Right atrium auricular region (tissue), 2 donors: ENCODE measurements at places on chromosomes 5 and 9. TPM values are rescaled to one million over a fixed set of nuclear protein-coding genes. Genes with fewer than 3 reads are reported as not detected.

DNA sequence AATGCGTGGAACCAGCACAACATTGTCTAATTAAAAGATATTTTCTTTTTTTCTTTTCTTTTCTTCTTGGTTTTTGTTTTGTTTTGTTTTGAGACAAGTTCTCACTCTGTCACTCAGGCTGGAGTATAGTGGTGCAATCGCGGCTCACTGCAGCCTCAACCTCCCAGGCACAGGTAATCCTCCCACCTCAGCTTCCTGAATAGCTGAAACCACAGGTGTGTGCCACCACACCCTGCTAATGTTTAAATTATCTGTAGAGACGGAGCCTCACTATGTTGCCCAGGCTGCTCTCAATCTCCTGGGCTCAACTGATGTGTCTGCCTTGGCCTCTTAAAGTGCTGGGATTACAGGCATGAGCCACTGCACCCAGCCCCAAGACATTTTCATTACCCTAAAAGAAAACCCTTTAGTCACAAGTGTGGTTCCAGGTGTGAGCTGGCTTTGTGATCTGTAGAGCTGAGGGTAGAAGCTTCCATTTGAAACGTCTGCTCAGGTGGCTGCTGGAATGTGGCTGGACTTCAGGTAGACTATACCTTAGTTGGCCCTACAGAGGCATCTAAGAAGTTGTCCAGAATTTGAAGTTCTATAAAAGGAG, 19.1 kb upstream of the NEK6 start:
- no peak overlapping the region for H3K4me3 ChIP-seq
- no peak overlapping the region for H3K27ac ChIP-seq
- H3K36me3 ChIP-seq = no peaks in the 10 kb centered on the region
- H3K4me1 ChIP-seq = peaks cover 12% of the 10 kb centered on the region

GRCh38 chr5:34570721-34571676, 85.1 kb upstream of the RAI14 start:
- no peaks in the 10 kb centered on the region for H3K36me3 ChIP-seq
- no peaks in the 10 kb centered on the region for H3K27me3 ChIP-seq
- H3K4me1 ChIP-seq = no peaks in the 10 kb centered on the region
- no peak for DNase-seq
- H3K4me3 ChIP-seq = no peak overlapping the region

- H3K4me1 ChIP-seq = peaks cover 82% of the 10 kb centered on the region
- no peaks in the 10 kb centered on the region for H3K27me3 ChIP-seq
- H3K4me3 ChIP-seq = no peak overlapping the region
- peaks cover 3% of the 10 kb centered on the region for H3K36me3 ChIP-seq
- peak overlapping the region; percentile 95 for H3K27ac ChIP-seq
Measured at GRCh38 chr5:140342287-140342686, 4.1 kb downstream of the HBEGF start.

The FAM13B gene
- total RNA-seq = 35.9 TPM

The CCDC192 gene
- not detected for total RNA-seq

- DNase-seq = no peak
- peak overlapping the region; percentile 85 for H3K27ac ChIP-seq
Measured at GRCh38 chr5:149794487-149794971, 64.4 kb downstream of the PPARGC1B start.

DNA sequence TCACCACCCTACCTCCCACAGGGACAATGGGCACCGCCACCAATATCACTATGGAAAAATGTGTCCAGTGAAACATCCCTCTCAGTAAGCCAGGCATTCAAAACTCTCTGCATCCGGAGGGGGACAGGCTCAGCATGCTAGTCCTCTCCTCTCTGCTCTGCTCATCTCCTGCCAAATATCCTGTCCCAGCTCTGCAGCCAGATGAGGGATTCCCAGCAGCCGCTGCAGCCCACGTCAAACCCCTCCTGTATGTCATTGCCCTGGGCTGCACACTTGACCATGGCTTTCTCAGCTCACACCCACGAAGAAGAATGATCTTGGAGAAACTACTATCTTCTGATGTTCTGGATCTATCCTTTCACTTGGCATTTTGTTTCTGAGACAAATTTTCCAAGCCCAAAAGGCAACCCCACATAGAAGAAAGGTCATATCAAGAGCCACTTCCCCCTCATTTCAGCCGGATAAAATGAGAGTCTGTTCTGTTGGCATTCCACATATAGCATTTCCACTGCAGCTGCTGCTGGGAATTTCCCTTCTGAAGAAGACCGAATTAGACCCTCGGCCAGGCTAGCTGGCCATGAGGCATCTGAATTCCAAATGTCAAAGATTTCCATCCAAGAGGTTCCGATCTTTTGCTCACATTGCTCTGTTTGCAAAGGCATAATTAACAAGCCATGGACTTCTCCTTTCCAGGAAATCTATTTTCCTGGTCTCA, 338.0 kb downstream of the ACTL7B start:
- peaks cover 4% of the 10 kb centered on the region for H3K4me1 ChIP-seq
- no peaks in the 10 kb centered on the region for H3K27me3 ChIP-seq
- no peak for DNase-seq
- H3K4me3 ChIP-seq = no peak overlapping the region

The OBP2B gene
- total RNA-seq = not detected

The PCDHB3 gene
- total RNA-seq = 0.63 TPM

The PCDHGA5 gene
- 4.0 TPM for total RNA-seq

DNA sequence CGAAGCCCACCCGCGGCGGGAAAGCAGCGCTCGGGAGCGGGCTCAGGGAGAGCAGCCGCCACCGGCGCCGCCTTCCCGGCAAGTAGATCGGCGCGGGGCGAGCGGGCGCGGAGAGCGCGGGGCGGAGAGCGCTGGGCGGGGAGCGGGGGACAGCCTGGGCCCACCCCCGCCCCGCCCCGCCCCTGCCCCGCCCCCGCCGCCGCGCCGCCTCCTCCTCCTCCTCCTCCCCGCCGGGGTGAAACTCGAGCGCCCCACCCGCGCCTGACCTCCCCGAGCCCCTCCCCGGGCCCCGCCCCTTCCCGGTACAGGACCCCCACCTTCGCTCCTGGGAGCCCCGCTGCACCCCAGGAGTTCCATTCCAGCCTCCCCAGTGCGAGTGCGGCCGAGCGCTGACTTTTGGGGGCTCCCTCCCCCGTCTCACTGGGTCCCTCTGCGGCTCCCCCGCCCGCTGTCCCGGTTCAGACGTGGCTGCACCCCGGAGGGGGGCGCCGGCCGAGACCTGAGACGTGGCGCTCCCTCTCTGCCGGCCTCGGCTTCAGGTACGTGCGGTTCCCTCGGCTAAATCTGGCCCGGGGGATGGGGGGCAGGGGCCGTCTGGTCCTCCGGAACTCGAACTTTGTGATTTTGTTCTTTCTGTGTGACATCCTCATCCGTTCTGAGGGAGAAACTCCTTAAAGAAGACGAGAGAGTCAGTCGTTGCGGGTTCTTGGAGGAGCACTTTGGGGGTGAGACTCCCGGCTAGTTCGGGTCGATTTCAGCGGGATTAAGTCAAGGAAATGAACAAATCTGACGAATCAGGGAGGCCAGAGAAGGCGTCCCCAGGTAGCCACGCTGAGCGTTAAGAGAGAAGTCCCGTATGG, at the start of gene SEMA5A:
SEMA5A (minus strand) TSS at position 84 of the 860 bp plus-strand sequence. CDS start 166,129 bp downstream, outside the sequence.
- no peaks in the 10 kb centered on the region for H3K27me3 ChIP-seq
- H3K4me1 ChIP-seq = peaks cover 39% of the 10 kb centered on the region
- peak within 1 kb of the TSS; percentile 92 for H3K27ac ChIP-seq
- no peak for DNase-seq

- no peak for DNase-seq
- no peaks in the 10 kb centered on the region for H3K36me3 ChIP-seq
- H3K4me3 ChIP-seq = no peak overlapping the region
- no peaks in the 10 kb centered on the region for H3K27me3 ChIP-seq
- H3K4me1 ChIP-seq = no peaks in the 10 kb centered on the region
- H3K27ac ChIP-seq = no peak overlapping the region
Measured at GRCh38 chr5:171848006-171848405, 62.4 kb downstream of the SMIM23 start.

- no peak for DNase-seq
- no peak overlapping the region for H3K4me3 ChIP-seq
- no peaks in the 10 kb centered on the region for H3K4me1 ChIP-seq
- H3K27ac ChIP-seq = no peak overlapping the region
- no peaks in the 10 kb centered on the region for H3K36me3 ChIP-seq
- no peaks in the 10 kb centered on the region for H3K27me3 ChIP-seq
Measured at GRCh38 chr5:58927938-58928337, 345.1 kb downstream of the RAB3C start.

DNA sequence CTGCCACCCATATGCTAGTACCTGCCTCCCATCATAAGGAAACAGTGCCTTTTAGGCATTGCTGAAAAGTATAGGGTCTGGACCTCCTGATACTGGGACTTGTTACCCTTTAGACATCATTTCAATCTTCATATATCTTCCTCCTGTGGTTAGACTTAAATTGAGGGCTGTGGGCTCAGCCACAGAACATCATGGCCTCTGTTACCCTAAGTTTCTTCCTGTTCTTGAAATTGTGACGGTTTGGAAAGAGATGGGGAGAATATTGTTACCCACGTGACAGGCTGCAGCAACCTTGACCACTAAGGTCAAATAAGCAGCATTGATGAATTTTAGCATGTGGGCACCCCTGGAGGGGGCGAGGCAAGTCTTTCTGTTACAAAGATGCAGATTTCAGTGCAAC, 87.7 kb downstream of the PDE8B start:
- DNase-seq = no peak
- no peaks in the 10 kb centered on the region for H3K27me3 ChIP-seq
- H3K4me1 ChIP-seq = no peaks in the 10 kb centered on the region
- no peak overlapping the region for H3K4me3 ChIP-seq

The AP3S1 gene
- 50.1 TPM for total RNA-seq

DNA sequence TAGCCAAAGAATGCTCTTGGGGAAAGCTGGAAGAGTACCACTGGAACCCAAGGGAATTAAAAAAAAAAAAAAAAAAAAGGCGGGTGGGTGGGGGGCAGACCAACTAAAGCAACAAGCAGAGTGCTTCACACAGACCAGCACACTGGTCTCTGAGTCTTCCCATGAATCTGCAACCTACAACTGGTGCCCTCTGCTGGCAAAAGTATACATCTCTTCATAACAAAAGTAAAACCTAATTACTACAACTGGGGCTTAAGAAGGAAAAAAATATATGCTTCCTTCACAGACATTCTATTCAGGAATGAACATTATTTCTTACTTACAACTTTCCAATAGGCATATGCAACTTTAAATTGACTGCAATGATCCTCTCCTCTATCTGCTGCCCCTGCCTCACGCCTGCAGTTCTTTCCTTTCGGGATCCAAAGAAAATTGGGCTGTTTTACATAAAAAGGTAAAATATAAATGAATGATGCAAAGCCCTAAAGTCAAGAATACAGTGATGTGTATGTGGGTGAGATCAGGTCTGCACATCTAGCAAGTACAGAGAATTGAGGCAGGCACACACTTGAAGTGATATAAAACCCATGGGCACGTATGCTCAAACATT, 7.2 kb upstream of the KLHL3 start:
- no peak overlapping the region for H3K27ac ChIP-seq
- DNase-seq = peak; percentile 63
- no peak overlapping the region for H3K4me3 ChIP-seq
- H3K4me1 ChIP-seq = no peaks in the 10 kb centered on the region
- H3K27me3 ChIP-seq = no peaks in the 10 kb centered on the region
- H3K36me3 ChIP-seq = no peaks in the 10 kb centered on the region

- H3K27me3 ChIP-seq = no peaks in the 10 kb centered on the region
- no peaks in the 10 kb centered on the region for H3K4me1 ChIP-seq
- H3K4me3 ChIP-seq = no peak overlapping the region
- no peaks in the 10 kb centered on the region for H3K36me3 ChIP-seq
Measured at GRCh38 chr9:133684121-133684935, 48.2 kb downstream of the DBH start.

DNA sequence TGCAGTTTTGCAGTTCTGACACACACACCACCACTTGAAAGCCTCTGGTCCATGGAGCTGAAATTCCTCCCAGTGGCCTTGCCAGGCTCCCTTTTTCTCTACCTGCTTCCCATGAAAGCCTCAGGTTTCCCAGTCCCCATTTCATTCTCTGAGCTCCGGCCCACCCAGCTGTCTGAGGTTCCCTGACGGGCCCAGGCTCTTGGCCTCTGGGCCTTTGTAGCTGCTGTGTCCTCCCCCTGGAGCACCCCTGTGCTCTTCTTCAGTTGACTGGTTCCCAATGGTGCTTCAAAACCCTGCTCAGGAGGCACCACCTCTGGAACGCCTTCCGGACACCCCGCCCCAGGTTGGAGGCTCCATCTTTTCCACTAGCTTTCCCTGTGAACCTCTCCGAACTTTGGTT, 155.9 kb upstream of the SHB start:
- H3K36me3 ChIP-seq = no peaks in the 10 kb centered on the region
- no peak for DNase-seq
- H3K27me3 ChIP-seq = no peaks in the 10 kb centered on the region
- no peak overlapping the region for H3K4me3 ChIP-seq

DNA sequence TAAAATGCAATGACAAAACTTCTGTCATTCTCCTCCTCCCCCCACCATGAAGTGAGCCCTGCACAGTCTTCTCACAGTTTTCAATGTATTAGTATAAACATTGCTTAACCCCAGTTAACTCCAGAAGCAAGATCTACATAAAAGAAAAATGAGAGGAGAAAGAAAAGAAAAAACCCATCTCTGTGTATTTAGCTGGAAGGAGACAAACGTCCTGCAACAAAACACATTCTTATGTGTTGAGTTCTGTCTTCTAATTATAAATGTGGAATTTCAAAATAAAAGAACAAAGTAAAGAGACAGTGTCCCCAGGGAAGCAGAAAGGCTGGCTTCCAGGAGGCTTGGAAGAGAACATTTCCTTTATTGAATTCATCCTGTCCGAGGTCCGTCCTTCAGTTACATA, 491.9 kb upstream of the TUSC1 start:
- DNase-seq = no peak
- H3K27ac ChIP-seq = no peak overlapping the region
- H3K4me3 ChIP-seq = no peak overlapping the region
- no peaks in the 10 kb centered on the region for H3K27me3 ChIP-seq

DNA sequence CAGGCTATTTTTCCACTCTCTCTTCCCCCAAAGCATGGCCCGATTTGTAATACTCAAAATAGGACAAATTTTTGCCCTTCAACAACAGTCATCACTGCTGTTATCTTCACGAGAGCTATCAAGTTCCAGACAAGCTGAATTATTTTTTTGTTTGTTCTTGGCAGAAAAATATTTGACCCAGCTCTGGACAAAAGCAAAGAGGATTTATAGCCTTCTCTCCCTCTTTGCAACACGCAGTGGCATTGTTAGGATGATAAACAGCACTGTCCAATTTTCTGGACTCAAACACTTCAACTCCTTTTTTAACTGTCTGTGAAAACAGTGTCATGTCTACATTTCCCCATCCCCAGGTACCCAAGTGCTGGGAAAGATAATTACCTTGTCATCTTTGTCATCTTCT, 160.3 kb downstream of the SLF1 start:
- H3K27ac ChIP-seq = no peak overlapping the region
- H3K36me3 ChIP-seq = no peaks in the 10 kb centered on the region
- DNase-seq = no peak
- no peaks in the 10 kb centered on the region for H3K4me1 ChIP-seq

DNA sequence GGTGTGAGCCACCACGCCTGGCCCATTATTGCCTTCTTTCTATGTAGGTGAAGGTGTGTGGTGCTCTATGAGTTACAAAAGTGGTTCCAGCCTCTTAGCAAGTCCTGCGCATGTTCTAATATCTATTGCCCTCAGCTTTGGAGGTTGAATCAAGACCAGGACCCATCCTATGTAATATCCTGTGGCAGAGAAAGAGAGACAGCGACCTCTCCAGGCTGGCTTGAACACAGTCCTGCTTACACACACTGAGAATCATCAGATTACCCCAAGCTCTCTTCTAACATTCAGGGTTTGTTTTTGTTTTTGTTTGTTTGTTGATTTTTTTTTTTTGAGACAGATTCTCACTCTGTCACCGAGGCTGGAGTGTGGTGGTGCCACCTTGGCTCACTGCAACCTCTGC, 94.7 kb upstream of the OSMR start:
- H3K27me3 ChIP-seq = no peaks in the 10 kb centered on the region
- no peaks in the 10 kb centered on the region for H3K4me1 ChIP-seq
- H3K4me3 ChIP-seq = no peak overlapping the region
- H3K36me3 ChIP-seq = no peaks in the 10 kb centered on the region
- H3K27ac ChIP-seq = no peak overlapping the region
- no peak for DNase-seq

The IL33 gene
- 24.4 TPM for total RNA-seq
